Kidney epithelial cell (primary cell): ENCODE measurements at places on chromosomes 2 and 18.

DNA sequence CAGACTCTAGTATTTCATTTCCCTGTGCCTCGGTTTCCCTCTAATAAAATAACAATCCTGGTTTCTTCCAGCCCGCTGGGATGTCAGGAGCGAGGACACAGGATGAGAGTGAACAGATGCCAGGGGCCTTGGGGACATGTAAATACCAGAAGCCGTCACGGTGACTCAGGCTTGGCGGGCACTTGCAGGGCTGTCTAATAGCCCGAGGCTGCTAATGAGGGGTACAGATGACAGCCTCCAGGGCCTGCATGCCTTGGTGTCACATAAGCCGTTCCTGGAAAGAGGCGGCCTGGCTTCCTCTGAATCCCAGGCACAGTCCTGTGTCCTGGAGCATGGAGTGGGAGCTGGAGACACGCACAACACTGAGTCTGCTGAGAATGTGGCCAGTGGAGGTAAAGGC is 28.2 kb downstream of the HS1BP3 start:
- DNase-seq, result no peak

- no peak for DNase-seq
Observed at GRCh38 chr2:101771910-101772321, 74.4 kb downstream of the MAP4K4 start.

DNA sequence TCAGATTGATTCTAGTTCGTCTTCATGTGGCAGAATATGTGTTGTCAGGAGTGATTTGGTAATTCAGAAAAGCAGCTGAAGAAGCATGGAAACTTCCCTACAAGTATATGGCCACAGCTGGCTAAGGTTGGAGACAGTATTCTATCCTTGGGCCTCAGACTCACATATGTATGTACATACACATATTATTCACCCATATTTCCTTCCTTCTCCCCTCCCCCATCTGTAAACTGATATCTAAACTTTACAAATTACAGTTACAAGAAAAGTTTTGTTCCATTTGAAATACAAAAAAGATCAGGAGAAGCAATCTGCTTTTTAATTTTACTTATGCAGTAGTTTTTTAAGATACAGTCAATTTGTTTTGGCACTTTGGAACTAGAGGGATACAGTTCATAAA is 3.1 kb downstream of the SP3 start:
- DNase-seq, result no peak

DNA sequence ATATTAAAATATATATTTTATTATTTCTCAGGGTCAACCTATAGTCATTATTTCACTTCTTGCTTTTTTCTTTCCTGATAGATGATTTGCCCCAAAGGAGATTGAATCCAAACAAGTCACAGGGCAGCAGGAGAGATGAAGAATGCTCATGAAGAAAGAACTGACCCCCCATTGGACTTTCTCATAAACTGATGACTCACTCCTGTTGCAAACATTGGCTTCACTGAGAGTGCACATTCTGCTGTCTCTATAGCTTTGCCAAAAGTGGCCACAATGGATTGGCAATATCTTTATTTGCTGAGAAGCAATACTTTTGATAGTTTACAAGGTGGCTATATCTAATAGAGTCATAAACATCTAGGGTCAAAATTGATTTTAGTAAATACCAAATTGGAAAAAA is 55.9 kb upstream of the ZNF385B start:
- no peak for DNase-seq

DNA sequence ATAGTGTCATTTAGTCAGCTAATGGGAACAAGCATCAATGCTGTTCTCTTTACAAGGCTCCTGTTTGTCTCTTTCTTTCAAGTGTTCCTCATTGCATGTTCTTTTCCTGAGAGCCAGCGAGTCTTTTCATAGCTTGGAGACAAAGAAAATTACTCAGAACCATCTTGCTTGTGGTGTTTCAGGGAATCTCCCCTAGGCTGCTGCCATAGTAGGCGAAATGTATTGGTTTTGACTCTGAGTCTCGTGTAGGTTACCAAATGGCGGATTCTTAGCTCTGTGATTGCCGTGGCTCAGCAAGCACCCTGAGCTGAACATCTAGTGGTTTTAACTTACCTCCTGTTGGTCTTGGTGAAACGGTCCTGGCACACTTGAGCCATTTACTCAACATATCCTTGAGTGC is 68.7 kb downstream of the RHBDD1 start:
- no peak for DNase-seq

DNA sequence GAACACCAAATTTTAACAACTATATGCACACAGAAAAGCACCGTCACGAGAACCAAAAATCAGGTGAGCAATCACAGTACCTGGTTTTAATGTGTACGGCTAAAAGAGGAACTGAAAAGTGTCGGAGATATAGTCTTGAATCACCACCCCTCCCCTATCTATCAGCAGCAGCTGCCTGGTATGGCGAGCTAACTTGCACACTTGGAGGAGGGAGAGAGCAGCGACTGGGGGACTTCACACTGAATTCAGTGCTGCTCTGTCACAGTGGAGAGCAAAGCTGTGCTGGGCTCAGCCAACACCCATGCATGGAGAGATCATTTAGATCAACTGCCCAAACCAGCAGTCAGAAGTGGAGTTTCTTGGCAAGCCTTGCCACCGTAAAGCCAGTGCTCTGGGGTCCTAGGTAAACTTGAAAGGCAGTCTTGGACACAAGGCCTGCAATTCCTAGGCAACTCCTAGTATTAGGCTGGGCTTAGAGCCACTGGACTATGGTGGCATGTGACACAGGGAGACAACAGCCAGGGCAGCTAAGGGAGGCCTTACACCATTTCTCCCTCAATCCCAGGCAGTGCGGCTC is 89.2 kb upstream of the CD226 start:
- DNase-seq, result no peak

DNA sequence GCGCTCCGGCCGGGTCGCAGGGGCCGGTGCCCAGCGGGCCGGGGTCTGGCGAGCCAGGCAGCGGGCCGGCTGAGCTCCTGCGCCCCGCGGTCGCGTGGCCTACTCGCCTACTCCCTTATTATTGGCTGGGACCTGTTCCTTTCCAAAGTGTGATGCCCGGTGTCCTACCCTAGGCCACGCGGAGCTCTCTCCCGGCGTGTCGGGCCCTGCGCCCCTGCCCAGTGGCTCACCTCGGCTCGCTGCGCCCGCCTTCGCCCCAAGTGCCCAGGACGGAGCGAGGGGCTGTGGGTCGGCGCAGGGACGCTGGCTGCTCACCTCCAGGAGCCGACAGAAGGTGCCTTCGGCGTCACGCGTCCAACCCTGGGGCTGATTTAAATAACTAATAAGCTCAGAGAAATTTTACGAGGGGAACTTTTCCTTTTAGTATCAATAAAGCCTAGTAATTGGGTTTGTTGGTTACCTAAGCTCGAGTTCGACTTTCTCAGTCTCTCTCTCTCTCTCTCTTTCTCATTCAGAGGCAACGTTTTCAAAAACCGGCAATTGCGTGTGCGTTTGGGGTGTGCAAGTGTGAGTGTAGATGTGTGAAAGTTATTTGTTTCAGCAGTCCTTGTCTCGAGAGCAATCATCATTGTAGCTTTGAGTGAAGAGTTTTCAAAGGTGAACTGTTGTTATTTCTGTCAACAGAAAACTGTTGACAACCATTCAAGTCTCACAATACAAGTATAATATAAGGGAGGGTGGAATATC is 7.0 kb upstream of the SATB2 start:
- DNase-seq, result no peak

DNA sequence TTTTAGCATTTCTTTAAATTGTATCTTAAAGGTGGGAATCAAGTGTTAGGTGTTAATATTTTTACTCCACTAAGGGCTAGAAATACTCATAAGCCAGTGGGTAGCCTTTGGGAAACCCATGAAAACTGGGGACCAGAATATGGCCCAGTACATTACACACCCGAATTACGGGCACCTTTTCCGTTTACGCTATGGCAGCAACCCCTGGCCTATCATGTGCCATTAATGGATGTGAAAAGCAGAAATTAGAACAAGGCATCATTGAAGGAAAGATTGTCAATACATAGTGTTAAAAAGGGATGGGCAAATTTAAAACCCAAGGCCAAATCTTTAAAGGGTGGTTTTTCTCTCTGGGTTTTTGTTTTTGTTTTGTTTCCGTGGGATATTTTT is 781 bp downstream of the FARP2 start:
- no peak for DNase-seq

- DNase-seq, result no peak
Observed at GRCh38 chr2:112884869-112885505, 26.0 kb upstream of the IL37 start.

DNA sequence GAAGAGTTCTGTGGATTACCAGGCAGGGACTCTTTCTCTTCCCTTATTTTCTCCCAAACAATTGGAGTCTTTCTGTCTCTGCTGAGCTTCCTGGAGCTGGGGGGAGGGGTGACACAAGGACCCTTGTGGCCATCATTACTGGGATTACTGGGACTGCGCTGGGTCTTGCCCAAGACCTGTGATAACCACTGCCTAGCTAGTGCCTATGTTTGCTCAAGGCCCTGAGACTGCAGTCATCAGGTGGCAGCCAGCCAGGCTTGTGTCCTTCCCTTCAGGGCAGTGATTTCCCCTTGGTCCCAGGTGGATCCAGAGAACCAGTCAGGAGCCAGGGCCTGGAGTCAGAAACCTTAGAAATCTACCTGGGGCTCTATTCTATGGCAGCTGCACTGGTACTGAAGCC is 355.6 kb downstream of the PARD3B start:
- no peak for DNase-seq
